ENCODE measurements at places on chromosomes 5 and 9. TPM values are rescaled to one million over a fixed set of nuclear protein-coding genes. Genes with fewer than 3 reads are reported as not detected.

PCDHA10 gene
- 0.09 TPM for total RNA-seq

SHOC1 gene
- not detected for total RNA-seq

TAF11L2 gene
- total RNA-seq: not detected

PCDHGA8 gene
- 1.6 TPM for total RNA-seq

ADAMTSL2 gene
- total RNA-seq: 4.7 TPM

SOX30 gene
- total RNA-seq: 0.09 TPM

DAP gene
- 23.4 TPM for total RNA-seq

NUTM2F gene
- total RNA-seq: not detected

IRX2 gene
- 0.18 TPM for total RNA-seq

AGXT2 gene
- 0.04 TPM for total RNA-seq

ASPN gene
- total RNA-seq: 473 TPM

TAF11L10 gene
- total RNA-seq: not detected

PRSS3 gene
- total RNA-seq: 0.09 TPM

CARTPT gene
- total RNA-seq: not detected

OR1J2 gene
- total RNA-seq: not detected

LSM11 gene
- 7.3 TPM for total RNA-seq

ARL14EPL gene
- total RNA-seq: 0.09 TPM

ZDHHC11 gene
- 2.8 TPM for total RNA-seq

ADRA1B gene
- total RNA-seq: 0.13 TPM

MAMDC2 gene
- 9.0 TPM for total RNA-seq

NUDT12 gene
- 14.0 TPM for total RNA-seq

FOXD4L5 gene
- total RNA-seq: 0.13 TPM

RECK gene
- 15.3 TPM for total RNA-seq

Data from muscle of leg (tissue), 16 donors.